ENCODE measurements at places on chromosomes 12 and 14. TPM values are rescaled to one million over a fixed set of nuclear protein-coding genes. Genes with fewer than 3 reads are reported as not detected.

Gene ATF7IP
- total RNA-seq = 25.5 TPM

Gene DBX2
- total RNA-seq = not detected

Gene TBX5
- total RNA-seq = not detected

Gene SCN8A
- 0.02 TPM for total RNA-seq

DNA sequence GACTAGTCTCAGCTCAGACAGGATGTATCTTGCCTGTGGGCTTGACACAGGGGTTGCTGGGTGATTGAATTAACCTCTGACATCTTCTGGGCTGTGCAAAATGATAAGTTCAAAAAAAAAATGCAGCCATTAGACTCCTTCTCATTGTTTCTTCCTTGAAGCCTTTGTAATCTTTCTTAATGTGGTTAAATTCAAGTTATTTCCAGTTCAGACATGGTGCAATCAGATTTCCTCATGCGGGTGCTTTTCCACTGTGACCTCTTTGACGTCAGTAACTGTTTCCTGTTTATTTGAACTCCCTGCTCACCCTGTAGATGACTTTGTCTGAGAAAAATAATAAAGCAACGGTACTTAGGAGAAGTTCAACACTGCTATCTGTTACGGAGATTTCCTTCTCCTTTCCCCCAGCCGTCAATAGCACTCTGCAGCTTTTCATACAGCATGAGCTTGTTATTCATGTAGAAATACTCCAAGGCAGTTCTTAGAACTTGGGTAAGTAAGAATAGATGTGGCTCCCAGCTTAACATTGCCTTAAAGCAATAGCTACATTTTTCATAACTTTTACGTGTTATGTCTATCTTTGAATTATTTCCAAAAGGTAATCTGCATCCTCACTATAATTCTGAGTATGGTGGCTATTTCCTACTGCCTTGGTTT, 155.5 kb downstream of the PRKCH start:
- peak; percentile 95 for DNase-seq

DNA sequence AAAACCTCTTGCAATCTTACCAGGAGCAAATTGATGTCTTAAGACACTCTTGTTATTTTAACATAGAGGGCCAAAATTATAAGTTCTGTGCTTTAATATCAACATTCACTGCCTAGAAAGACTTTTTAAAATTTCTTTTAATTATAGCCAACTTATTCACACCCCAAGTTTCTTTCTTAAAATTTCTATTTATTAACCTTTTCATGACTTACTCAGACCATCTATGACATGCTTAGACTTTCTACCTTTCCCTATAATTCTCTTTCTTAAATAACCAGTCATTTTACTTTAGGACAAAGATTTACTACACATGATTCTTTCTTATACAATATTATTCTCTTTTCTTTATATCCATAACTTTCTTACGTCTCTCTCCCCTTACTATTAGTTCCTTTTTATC, 220.4 kb downstream of the NUBPL start:
- DNase-seq = no peak

- DNase-seq = no peak
Measured at GRCh38 chr12:109098651-109099050, 1.3 kb downstream of the UNG start.

GRCh38 chr14:105933238-105933637, 406.9 kb downstream of the TMEM121 start:
- no peak for DNase-seq

- DNase-seq = no peak
Measured at GRCh38 chr12:12527820-12528296, 34.8 kb downstream of the DUSP16 start.

DNA sequence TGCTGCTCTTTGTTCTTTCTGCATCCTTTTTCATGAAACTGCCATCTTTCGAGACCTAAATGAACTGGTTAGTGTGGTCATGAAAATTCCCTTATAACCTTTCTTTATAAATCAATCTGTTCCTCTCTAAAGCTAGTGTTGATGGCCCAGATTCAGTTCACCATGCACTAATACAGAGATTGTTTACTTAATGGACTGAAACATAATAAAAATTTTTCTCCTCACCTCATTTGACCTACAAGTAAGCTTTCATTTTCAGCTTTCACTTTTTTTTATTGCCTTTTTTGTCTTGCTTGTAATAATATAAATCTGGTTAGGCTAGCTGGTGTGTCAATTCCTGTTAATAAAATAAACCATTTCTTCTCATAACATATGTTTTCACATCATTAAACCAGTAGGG, 183.8 kb downstream of the CCDC59 start:
- DNase-seq = no peak

All from NCI-H460 (cell line).